ENCODE measurements at places on chromosomes 4 and X.

DNA sequence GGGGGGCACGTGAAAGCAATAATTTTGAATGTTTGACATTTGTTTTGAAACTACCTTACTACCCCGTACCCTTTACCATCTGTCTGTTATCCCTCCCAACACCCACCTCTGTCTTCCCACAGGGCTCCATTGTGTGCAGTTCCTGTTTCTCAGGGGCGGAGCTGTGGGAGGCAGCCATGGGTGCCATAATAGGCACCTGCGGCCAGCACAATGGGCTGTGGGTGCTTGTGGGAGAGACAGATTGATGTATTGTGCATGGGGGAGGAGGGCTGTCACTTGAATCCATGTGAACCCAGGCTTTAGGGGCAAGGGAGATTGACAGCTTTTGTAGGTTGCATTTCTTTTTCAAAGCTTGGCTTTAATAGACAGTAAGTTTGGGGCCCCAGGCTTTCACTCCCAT lies 122.6 kb upstream of the CXorf66 start:
- DNase-seq = no peak

DNA sequence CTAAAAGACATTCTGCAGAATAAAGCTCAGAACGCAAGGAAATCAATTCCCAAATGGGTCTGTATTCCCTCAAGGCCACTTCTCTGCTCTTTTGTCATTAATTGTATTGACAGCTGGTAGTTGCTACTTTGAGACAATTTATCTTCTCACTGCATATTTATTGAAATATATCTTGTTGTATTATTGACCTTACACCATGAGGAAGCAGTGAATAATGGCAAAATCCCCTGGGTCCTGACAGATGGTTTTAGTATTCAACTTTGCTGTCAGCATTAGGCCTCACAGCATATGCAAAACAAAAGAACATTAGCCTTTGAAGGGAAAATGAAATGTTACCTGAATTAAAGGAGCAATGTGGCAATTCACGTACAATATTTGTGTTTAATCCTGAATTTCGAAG lies 406.1 kb upstream of the TRAM1L1 start:
- no peak for DNase-seq

- no peak for DNase-seq
These were observed 25.6 kb upstream of the DHRSX start for GRCh38 chrX:2526390-2526789.

GRCh38 chr4:3745886-3746656 lies 20.1 kb upstream of the ADRA2C start:
- DNase-seq = no peak

DNA sequence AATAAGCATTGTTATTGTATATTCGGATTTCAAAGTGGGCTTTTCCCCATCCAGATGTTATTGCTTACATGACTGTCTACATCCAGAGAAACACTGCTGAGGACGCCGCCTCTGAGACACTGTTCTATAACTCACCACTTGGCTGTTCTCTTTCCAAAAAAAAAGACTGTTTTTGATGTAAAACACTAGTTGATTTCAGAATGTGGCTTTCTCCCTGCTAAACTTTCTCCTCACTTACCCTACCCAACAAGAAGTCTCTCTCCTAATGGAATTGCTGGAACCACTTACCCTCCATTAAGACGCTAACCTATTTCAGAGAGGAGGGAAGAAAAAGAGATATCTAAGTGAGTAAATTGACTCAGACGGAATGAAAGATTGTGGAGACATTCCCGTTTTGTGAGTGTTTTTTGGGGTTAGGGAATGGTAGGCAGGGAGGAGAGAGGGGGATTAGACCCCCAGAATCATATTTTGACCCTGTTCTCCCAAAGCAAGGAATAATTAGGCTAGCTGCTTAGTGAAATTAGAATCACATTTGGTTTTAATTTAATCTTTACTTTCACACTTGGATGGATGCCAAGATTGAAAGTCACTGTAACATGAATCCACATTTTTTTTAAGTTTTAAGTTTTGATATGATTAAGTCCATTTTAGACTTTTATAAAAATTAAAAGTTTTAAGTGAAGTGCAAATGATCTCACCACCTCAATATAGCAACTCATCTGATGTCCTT lies 174.9 kb downstream of the CHIC2 start:
- DNase-seq = no peak

GRCh38 chr4:127586922-127587571 lies 45.7 kb upstream of the INTU start:
- DNase-seq = peak; percentile 37

DNA sequence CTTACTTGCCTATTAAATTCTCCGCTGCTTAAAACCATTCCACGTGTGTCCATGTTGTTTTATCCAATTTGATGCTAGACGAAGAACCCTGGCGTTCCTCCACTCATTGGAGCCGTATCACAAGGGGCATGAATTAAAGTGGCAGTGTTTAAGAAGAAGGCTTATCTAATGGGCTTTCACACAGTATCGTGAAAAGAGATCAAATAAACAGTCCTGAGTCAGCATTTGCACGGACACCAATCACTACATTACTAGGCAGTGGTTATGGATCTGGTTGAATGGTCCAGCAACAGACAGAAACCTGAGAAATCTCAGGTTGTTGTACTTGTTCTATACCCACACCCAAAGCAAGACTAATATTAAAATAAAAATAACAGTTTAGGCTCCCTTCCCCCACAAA lies 671.6 kb downstream of the FAT4 start:
- no peak for DNase-seq

- peak; percentile 3 for DNase-seq
These were observed 624 bp downstream of the BEX5 start for GRCh38 chrX:102154900-102155805.

GRCh38 chr4:14528918-14529317 lies 473.4 kb upstream of the CPEB2 start:
- DNase-seq = no peak

DNA sequence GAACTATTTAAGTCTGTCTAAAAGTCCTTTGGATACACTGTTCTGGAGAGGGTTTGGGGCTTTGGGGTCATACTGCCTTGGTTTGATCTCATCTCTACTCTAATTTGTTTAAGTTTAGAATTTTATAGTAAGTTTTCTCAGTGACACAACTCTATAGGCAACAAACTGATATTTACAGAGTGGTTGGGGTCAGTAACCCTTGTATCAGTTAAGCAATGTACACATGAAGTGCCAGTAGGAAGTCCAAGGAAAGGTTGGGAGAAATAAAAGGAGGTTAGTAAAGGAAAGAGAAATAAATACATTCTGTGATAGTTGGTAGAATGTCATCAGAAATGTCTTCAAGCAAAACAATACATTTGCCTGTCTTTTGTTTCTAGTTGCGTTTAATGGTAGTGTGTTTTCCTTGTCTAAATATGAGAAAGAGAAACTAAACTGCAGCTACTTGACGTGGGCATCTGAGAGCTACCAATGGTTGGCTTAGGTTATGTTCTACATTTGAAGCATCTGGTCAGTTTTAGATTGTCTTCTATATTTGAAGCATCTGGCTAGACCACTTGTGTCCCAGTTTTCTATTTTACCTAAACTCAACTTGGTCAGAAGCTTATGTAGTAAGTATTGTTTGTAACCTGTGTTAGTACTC lies 6.9 kb downstream of the ATP7A start:
- DNase-seq = no peak

- DNase-seq = no peak
These were observed 150.3 kb downstream of the PCDH7 start for GRCh38 chr4:30870513-30870912.

DNA sequence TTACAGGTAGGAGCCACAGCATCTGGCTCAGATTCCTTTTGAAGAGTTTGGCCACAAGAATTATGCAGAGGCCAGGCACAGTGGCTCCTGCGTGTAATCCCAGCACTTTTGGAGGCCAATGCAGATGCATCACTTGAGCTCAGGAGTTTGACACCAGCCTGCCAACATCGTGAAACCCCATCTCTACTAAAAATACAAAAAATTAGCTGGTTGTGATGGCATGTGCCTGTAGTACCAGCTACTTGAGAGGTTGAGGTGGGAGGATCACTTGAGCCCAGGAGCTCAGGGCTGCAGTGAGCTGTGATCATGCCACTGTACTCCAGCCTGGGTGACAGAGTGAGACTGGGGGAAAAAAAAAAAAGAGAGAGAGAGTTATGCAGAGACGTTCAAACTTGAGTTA lies 53.0 kb downstream of the MID1IP1 start:
- no peak for DNase-seq

- no peak for DNase-seq
These were observed 39.6 kb downstream of the DDX60L start for GRCh38 chr4:168440442-168441264.

GRCh38 chr4:72218953-72219352 lies 187.2 kb downstream of the NPFFR2 start:
- no peak for DNase-seq

GRCh38 chr4:48329193-48329592 lies 12.1 kb upstream of the SLAIN2 start:
- no peak for DNase-seq

DNA sequence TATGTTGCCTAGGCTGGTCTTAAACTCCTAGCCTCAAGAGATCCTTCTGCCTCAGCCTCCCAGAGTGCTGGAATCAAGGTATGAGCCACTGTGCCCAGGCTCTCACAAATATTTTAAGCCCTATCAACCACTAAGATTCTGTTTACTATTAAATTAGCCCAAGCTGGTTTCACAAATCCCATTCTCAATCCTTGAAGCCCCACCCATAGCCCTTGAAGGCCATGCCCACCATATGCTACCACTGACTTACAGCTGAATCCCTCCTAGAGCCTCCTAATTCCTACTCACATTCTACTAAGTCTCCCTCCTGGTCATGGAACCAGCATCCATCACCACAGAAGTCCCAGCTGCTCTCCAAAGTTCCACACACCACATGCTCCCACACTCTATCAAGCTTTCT lies 9.7 kb downstream of the GRIPAP1 start:
- no peak for DNase-seq

- DNase-seq = no peak
These were observed 71.5 kb upstream of the MXD4 start for GRCh38 chr4:2333356-2333841.

- DNase-seq = peak; percentile 62
These were observed 14.5 kb upstream of the KDM5C start for GRCh38 chrX:53239474-53239873.

- peak; percentile 87 for DNase-seq
These were observed at the start of gene PRKX for GRCh38 chrX:3713225-3713936. Gene PRKX (minus strand): TSS chrX:3713649. CDS start chrX:3713253, 396 bp downstream.

DNA sequence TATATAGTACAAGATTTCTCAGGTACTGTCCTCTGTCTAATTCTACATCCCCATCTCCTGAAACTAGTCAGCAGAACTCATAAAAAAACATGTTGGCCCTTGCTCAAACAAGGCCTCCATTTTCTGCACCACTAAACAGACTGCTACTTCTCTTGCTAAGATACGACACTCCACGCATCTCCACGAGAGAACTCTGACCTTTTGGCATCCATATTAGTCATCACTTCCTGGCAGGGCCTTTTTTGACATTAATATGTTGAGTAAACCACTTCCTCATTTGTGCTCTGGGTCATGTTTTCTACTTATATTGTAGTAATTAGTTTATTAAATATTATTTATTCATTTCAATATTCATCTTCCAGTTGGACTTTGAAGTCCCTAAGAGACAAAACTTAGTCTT lies 65.6 kb downstream of the DCAF8L1 start:
- DNase-seq = peak; percentile 3

GRCh38 chr4:73725985-73726384 lies 14.4 kb upstream of the CXCL8 start:
- DNase-seq = no peak

- no peak for DNase-seq
These were observed 149.5 kb downstream of the PPP1R2C start for GRCh38 chrX:42628471-42628870.

DNA sequence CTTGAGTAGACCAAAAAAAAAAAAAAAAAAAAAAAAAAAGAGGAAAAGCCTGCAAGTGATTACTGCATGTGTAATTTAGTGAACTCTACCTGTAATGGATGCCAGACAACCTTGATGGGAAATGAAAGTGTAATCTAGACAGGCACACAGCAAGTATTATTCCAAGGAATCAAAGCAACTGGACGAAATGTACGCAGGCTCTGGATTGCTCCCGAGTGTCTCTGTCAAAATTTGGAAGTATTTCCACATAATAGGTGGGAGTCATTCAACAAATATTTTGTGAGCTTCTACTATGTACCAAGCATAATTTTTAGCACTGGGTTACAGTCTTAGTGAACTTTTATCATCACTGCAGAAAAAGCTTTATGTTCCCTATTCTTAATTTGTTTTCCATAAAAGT lies 64.2 kb downstream of the LIMCH1 start:
- DNase-seq = no peak

GRCh38 chrX:150958177-150958576 lies 25.0 kb upstream of the HMGB3 start:
- no peak for DNase-seq

DNA sequence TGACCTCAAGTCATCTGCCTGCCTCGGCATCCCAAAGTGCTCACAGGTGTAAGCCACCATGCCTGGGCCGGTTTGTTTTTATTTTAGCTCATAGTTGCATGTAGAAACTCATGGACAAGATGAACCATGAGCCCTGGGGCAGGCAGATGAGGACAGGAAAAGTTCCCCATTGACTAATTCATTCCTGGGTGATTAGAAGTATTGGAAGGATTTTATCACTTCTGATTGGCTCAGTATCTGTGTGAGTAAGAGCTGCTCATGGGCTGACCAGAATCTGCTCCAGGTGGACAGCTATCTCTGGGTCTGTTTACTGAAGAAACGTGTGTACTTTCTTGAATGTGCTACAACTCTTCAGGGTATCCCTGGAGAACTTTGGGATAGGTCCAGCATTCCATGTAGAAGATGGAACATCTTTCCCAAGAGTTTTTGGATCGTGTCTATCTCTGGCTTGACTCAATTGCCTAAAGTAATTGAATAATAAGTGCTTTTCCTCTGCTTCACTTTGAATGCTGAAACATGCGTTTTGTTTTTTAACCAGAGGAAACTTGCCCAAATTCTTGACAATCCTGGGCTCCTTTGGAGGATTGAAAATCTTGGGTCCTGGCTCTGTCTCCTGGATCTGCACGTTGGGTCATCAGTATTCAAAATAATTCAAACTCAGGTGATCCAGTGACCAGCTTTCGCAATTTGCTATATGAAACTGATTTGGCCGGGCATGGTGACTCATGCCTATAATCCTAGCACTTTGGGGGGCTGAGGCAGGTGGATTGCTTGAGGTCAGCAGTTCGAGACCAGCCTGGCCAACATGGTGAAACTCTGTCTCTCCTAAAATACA lies 88.6 kb upstream of the DHRSX start:
- no peak for DNase-seq

DNA sequence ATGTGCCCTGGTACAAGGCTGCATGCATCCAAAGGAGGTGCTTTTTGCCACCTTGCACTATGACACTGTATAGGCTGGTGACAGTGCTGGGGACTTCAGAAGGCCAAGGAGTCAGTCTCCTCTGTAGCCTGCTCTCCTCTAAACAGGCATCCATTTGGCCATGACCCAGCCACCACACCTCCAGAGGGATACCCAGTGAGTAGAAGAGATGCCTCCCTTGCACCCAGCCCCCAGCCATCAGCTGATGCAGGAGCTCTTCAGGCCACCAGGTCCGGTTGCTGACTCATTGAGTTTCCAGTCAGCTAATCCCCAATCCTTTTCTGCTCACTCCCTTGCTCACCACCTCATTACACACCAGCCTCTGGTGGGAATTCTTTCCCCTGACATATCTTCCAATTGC lies 99.8 kb downstream of the PJA1 start:
- no peak for DNase-seq

- no peak for DNase-seq
These were observed 26.6 kb upstream of the NKX3-2 start for GRCh38 chr4:13570916-13571315.

- no peak for DNase-seq
These were observed 11.3 kb downstream of the SMIM14 start for GRCh38 chr4:39627413-39627812.

All from activated CD4-positive, alpha-beta T cell treated with anti-CD3 and anti-CD28 coated beads, Interleukin-2, Interleukin-6, amounts not matched to agents 100 ng/mL and 50 ng/mL, durations not matched to agents 16 hours and 8 hours (primary cell).